ENCODE measurements at places on chromosomes 7 and 10. TPM values are rescaled to one million over a fixed set of nuclear protein-coding genes. Genes with fewer than 3 reads are reported as not detected.

Gene NKX6-2
- total RNA-seq = not detected

Gene TMEM26
- 0.10 TPM for total RNA-seq

Gene SORBS1
- total RNA-seq = 9.8 TPM

Gene PRSS37
- not detected for total RNA-seq

Gene FAM25C
- not detected for total RNA-seq

GRCh38 chr10:320771-321170, 185.5 kb downstream of the ZMYND11 start:
- DNase-seq = no peak

- no peak for DNase-seq
Measured at GRCh38 chr10:60044971-60045370, 138.6 kb upstream of the CCDC6 start.

GRCh38 chr7:80967917-80968297, 49.1 kb upstream of the SEMA3C start:
- no peak for DNase-seq
